GM13977 (cell line): ENCODE measurements at places on chromosomes 2 and 18.

DNA sequence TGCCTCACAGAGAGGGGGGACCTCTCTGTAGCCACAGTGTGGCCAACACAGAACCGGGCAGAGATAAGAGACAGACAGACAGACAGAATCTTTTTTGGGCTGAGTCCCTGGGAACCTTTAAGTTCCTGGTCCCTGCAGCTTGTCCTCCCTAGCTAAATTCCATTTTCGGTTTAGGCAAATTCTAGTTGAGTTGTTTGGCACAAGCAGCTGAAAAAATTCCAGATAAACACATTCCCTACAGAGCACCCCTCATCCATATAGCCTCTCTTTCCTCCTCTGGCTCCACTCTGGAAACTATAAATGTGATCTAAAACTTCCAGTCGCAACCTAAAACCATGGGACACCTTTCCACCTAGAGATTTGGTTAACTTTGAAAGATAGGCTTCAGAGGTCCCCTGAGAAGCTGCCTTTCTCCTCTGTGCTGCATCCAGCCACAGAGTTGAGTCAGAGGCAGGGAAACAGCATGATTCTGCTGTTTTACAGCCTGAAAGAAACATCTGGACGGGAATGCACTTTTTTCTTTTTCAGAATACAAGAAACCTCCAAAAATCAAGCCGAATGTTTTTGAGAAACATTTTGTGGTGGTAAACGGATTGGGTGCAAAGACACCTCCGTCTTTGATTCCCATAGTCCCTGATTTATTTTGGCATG, 30.9 kb downstream of the SLC4A3 start:
- DNase-seq = no peak

- no peak for DNase-seq
Observed at GRCh38 chr2:5720426-5720825, 28.2 kb downstream of the SOX11 start.

GRCh38 chr2:98026927-98027522, 31.3 kb upstream of the TMEM131 start:
- DNase-seq = peak; percentile 81

DNA sequence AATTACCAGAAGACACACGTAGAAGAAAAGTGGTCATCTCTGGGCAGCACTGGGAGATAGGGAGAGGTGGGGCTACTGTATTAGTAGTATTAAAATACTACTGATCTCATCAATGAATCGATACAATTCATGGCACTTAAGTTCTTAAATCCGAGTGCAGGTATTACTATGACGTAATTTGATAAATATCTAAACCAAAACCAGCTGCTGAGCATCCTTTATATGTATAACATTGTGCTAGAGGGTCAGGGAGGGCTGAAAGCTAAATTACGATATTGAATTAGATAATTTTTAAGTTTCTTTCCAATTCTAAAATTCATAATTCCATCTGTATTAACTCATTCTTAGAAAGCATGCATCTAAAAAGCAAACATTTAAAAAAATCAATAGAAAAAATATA, 25.3 kb downstream of the DARS1 start:
- DNase-seq = no peak

DNA sequence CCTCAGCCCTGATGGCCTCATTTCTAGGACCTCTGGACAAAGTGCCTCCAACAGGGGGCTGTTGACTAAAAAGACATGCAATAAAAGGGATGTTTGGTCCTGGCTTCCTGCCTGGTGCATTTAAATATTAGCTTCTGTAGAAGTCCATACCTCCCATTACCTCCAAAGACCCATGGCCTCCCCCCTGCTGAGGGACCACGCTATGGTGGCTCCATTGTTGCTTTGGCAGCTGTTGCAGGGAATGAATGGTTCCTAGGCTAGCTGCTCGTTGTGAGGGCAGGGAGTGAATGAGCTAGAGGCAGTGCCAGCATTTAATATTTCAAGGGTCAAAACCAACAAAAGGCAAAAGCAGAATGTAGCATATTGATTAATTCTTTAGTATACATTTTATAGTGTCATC, 285.9 kb downstream of the SLC8A1 start:
- DNase-seq = no peak

- no peak for DNase-seq
Observed at GRCh38 chr18:47418746-47419145, 167.3 kb upstream of the SKOR2 start.

DNA sequence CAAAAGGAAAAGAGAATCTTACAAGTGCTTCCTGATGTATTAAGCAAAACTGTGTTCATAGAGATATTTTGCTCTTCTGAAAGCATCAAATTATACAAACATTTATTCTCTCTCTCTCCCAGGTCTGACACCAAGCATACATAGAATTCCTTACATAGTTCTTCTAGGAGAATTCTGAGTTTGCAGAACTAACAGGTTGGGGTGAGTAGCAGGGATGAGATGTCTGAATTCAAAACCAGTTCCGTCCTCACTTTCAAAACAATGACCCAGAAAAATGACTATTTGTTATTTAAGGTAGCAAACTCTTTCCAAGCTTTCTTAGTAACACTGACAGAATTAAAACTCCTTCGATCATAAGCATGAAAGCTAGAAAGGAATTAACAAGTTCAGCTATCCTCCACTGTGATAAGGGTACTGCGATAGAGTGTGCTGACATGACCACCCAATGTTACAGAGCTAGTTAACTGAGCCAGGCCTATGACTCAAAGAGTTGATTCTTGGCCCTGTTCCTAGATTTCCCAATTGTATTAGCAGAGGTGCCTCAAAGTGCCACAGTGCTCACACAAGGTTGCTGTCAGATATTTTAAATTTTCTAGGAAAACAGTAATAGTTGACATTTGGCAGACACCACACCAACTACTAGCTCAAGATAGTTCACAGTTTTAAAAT, 85.8 kb upstream of the SETBP1 start:
- DNase-seq = no peak

GRCh38 chr2:28447943-28448792, 47.7 kb upstream of the PLB1 start:
- DNase-seq = no peak

DNA sequence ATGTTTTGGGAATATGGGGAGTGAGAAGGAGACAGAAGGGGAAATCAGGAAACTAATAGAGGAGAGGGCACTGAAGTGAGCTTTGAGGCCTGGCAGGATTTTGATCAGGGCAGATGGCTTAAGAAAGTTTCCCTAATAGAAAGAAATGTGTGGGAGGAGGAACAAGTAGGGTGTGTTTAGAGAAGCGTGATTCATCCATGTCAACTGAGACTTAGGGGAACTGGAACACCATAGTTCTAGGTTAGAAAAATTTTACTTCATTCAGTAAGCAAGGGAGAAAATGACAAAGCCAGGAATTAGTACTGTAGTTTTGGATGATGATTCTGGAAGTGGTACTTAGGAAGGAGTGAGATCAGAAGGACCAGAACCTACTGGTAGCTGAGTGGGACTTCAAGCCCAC, 296.0 kb downstream of the PLCL1 start:
- DNase-seq = no peak

GRCh38 chr2:209525331-209525730, 101.5 kb downstream of the MAP2 start:
- no peak for DNase-seq

DNA sequence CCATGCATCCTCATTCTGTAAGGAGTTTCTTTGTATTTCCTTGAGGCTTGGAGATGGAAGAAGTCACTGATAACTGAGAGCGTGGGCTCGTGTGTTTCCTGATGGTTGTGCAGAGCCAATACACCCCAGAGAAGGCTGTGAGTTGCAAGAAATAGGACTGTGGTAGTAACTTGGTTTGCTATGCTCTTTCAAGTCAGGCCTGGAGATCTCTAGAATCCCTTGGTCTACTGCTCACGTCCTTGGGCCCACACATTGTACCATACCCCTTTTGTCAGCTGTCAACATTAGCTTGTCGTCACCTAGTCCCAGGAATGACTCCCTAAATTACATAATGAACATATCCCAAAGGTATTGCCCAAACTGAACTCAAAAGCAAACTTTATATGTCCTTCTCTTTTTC, 238.3 kb upstream of the REV1 start:
- no peak for DNase-seq

GRCh38 chr18:79826966-79827365, 29.2 kb downstream of the KCNG2 start:
- no peak for DNase-seq

- no peak for DNase-seq
Observed at GRCh38 chr2:232133078-232133477, 171.6 kb downstream of the DIS3L2 start.

DNA sequence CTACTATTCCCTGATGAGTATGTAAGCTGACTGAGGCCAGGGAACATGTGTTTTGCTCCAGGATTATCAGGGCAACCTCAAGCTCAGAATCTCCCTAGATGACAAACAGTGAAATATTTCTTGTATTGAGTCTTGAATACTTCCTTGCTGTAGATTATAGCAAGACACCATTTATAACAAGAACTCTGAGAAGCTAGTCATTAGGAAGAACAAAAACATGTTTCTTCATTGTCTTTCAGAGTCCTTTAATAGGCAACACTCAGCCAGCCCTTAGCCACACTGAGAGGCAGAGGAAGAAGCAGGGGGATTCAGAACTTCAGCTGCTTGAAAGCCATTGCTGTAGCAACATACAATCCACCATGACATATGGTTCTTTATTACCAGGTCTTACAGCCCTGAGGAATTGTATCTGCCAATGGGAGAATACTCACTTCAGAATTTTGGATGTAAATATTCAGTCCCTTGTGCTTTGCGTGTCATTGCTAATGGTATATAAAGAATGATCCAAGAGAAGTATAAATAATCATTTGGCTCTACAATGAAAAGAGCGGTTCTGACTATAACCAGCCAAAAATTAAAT, 117.5 kb upstream of the NCKAP5 start:
- DNase-seq = no peak

GRCh38 chr2:223597076-223597475, 5.1 kb downstream of the SCG2 start:
- no peak for DNase-seq

DNA sequence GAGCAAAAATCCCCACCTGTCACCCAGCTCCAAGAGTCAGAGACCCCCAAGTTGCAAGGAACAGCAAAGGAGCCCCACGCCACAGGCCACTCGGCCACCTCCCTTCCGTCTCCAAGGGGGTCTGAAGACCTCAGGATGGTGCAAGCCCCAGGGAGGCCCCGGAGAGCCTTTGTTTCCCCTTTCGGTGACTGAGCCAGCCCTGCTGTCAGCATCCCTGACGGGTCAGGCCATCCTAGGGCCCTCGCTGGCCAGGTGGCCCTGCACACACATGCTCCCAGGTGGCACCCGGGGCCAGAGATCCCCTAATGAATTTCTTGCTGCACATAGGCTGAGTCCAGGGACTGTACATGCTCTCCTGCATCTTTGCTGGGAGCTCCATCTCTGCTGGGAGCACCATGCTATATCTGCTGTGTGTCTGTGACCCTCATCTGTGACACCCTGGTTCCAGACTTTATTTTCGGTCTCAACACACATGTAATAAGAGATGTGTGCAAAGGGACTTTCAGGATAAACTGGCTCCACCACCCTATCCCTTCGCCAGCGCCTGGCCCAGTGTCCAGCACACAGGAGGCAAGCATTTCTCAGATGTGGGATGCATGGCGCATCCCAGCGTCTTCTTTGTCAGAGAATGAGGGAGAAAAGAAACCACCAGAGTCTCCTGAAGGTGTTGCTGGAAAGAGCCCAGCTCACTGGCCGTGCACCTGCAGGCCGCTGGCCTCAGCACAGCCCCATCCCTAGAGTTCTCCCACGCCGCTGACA, 27.4 kb downstream of the ADI1 start:
- no peak for DNase-seq

- peak; percentile 6 for DNase-seq
Observed at GRCh38 chr2:154375579-154375931, 322.9 kb upstream of the KCNJ3 start.

DNA sequence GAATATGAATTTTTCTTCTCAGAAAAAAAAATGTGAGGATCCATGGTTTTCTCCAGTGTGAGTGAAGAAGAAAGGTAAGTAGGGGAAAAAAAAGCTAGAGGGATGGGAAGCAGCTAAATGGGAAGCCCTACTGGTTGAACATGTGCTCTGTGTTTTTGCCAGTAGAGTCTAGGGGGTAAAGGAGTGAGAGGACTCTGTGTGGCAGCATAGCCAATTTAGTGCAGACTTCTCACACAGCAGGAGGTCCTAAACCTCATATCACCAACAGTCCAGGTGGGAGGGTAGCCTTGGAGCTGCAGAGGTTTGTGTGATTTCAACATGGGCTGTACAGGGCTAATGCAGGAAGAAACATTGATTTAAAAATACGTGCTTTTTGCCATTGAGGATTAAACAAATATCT, 334.5 kb upstream of the SPHKAP start:
- DNase-seq = no peak

DNA sequence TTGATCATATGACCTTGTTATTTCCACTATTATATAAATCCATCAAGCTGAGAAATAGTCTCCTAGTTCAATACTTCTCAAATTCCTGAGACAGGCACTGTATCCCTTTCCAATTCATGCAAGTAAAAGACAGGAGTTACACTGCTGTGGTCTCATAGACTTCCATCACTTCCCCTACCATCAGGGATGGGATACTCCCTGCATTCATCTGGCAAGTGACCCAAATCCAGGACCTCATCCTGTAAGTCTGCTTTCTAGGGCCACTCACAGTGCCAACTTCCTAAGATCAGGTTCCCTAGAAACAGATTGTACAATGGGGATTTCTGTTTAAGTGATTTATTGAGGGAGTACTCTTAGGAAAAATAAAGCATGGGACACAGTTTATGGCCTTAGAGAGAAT, 424.0 kb upstream of the CDH7 start:
- DNase-seq = no peak

GRCh38 chr18:45939236-45939635, 27.9 kb downstream of the EPG5 start:
- DNase-seq = no peak

- DNase-seq = no peak
Observed at GRCh38 chr2:18067588-18068384, 189.3 kb downstream of the KCNS3 start.

DNA sequence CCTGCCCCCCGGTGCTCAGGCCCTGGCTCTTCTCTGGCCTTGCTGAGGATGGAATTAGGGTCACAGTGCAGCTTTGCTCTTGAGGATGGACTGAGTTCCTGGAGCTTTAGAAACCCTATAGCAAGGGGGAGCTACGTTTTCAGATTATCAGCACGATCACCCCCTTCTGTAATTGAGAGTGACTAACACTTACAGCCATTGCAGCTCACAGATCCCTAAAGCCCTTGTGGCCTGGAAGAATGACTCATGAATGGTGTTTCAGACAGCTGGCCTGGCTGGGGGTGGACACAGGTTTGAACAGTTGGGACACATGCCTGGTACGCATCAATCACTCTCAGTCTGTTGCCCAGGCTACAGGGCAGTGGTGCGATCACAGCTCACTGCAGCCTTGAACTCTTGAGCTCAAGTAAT, 79.7 kb upstream of the IGFBP5 start:
- no peak for DNase-seq

GRCh38 chr2:16661526-16661925, 4.1 kb downstream of the CYRIA start:
- DNase-seq = no peak

GRCh38 chr18:57819671-57820460, 16.8 kb upstream of the ATP8B1 start:
- peak; percentile 22 for DNase-seq

DNA sequence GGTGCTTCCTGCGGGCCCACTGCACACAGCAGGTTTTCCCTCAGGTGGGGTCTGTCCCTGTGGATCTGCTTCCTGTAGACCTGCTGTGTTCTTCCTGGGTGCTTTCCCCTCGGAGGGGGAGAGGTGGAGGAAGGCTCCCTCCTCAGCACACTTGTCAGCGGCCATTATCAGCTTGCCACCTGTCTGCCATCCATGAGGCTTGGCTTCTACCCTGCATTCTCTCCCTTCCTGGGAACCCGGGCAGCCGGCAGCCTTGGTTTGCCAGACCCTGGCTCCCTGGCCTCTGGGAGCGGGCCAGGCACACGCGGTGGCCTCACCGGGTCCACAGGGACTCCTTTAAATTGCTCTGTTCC, 58.5 kb downstream of the INPP5D start:
- no peak for DNase-seq
